ENCODE measurements at places on chromosomes 13 and 19.

GRCh38 chr19:18274781-18275356, 617 bp upstream of the IQCN start:
- no peak for DNase-seq

DNA sequence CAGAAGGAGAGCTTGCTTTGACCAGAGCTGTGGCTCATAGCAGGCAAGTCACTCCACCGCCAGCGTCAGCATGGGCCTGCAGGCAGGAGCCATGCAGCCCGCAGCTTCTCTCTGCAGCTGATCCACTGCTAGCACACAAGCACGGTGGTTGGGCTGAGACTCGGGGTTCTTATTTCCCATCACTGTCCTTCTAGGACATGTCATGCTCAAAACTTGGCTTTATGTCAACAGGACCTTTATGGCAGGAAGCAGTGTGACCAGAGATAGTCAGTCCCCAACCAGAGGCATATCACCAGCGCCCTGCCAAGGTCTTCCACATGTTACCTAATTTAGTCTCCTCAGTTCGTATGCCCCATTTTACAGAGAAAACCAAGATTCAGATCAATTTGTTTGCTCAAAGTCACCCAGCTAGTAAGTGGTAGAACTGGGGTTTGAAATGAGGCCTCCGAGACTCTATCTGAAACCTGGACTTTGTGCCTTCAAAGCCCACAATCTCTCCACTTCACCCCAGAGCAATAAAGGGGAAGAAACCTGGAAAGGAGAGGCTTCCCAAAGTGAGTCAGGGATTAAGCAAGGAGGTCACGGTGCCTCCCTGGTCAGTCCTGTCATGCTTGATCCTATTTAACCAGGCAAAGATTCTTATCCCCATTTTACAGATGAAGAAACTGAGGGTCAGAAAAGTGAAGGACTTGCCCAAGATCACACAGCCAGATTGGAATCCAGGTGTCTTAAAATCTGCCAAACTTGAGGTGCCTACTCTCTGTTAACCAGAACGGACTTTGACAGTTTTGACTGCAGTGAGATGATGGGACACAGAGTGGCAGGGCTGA, 5.1 kb downstream of the TMEM272 start:
- DNase-seq = no peak

DNA sequence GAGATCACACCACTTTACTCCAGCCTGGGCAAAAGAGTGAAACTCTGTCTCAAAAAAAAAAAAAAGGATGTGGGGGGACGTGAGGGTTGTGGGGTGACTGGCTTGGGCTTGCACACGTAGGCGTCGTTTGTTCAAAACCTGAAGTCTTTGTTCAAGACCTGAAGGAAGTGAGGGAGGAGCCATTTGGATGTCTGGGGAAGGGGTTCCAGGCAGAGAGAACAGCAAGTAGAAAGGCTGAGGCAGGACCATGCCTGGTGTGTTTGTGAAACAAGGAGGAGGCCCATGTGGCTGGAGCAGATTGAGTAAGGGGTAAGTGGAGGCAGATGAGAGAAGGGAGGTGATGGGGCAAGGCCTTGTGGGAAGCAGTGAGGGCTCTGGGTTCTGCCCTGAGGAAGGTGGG, 27.8 kb downstream of the PIN1 start:
- DNase-seq = no peak

GRCh38 chr13:41675306-41675705, 218.0 kb downstream of the RGCC start:
- DNase-seq = no peak

DNA sequence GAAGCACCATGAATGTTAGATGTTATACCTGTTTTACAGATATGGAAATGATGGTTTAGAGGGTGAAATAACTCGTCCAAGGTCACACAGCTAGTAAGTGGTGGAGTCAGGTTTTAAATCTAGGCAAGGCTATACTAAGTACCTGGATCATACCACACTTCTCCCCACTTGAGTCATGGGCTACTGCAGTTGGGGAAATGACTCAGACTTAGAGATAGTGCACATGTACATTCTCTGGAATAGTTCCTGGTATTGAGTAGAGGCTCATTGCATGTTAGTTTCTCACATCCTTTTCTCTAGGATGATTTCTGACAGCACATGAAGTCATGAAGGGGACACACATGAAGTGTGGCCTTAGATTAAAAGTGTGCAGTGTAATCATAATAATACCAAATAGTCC, 76.2 kb upstream of the TNFSF11 start:
- DNase-seq = peak; percentile 31

DNA sequence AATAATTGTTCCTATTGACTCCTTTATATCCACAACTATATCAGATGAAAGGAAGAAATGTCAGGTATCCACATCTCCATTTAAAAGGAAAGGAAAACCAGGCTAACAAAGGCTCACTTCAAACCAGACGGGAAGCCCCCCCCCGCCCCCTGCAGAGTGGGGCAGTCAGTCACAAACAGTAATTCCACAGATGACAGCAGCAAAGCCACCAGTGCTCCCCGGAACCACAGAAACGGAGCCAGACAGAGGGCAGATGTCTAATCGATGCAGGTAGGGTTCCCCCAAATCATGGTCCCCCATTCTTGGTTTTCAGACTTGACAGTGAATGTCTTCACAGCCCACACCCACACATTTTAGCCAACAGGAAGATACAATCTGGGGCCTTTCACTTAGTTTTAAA, 100.8 kb downstream of the STK24 start:
- no peak for DNase-seq

DNA sequence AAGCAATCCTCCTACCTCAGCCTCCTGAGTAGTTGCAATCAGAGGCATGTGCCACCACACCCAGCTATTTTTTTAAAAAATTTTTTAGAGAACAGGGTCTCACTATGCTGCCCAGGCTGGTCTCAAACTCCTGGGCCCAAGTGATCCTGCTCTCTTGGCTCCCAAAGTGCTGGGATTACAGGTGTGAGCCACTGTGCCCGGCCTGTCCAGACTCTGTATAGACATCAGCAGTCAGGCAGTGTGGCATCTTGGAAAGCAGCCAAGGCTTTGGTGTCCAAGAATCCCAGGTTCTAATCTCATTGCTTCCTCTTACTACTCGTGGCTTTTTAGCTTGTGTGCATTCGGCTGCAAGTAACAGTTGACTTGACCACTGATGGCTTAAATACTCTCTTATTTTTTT, 43.4 kb downstream of the BICRA start:
- no peak for DNase-seq

DNA sequence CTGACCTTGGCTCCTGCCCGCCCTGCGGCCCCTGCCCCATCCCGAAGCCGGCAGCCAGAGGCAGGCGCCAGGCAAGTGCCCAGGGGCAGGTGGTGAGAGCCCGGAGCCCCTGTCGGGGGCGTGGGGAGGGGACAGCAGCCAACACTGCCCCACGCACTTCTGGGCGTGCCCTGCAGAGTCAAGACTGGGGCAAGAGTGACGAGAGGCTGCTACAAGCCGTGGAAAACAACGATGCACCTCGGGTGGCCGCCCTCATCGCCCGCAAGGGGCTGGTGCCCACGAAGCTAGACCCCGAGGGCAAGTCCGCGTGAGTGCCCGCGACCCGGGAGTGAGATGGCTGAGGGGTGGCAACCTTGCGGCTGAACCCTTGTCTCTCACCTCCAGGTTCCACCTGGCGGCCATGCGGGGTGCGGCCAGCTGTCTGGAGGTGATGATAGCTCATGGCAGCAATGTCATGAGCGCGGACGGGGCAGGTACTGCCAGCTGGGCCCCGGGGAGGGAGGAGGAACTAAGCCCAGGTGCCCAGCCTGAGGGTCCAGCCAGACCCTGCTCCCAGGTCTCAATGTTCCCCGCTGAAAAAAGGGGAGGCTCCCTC, 17.3 kb downstream of the ANKRD24 start:
- DNase-seq = no peak

DNA sequence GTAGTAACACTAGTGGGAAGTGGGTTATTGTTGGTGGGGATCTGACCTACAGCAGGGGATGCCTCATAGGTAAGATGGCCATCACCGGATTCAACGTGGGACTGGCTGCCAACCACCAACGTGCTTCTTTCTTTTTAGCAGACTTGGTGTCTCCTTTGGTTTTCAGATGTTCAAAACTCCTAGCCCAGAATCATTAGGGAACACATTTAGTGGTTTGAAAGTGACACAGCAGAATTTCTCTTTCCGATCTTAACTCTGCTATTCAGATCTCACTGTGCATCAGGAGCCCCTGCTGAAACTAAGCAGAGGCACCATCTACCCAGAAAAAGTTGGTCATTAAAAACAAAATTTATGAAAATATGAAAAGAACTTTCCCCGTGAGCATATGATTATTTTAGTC, 36.7 kb upstream of the PCDH8 start:
- DNase-seq = no peak

DNA sequence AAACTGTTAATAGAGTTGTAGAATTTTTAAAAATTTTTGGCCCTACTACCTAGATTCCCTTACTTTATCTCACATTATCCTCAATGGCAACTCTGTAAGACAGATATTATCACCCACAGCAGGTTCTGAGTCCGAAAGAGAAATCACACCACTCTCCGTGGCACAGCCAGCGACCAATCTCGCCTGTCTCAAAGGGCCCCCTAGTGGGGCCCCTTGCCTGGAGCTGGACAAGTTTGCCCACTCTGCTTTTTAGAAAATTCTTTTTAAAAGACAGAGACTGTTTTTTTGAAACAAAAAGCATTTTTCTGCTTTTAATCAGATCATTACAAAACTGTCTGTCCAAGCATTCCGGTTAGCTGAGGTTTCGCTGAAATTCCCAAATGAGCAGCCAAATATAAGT, 21.7 kb downstream of the PHF11 start:
- DNase-seq = no peak

GRCh38 chr19:38317104-38317612, 1.4 kb upstream of the YIF1B start:
- no peak for DNase-seq

DNA sequence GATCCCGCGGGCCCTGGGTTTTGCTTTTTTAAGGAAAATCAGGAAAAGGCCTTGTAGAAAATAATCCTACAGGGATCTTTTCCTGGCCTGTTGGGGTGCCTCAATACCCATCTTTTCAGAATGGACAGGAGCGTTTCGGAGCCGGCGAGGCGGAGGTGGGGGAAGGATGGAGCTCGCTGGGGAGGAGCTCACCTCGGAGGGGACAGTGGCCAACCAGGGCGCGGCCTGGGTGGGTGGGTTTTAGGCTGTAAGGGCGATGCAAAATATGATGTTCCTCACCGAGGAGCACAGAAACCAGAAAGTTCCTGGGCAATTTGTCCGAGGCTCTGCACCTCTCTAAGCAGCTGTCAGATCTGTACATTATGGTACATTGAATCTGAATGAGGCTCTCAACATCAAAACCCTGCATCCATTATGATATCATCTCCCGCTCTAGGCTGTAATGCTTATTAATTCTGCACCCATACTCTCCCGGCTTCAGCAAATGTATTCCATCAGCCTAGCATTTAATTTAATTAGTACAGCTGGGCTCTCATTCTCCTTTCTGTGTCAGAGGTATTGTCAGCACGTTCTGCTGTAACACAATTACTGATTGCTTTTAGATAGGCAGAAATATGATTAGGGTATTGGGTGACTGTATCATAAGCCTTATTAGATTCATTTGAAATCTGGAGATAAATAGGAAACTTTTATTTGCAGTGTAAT, 90.3 kb upstream of the SOX1 start:
- DNase-seq = no peak

DNA sequence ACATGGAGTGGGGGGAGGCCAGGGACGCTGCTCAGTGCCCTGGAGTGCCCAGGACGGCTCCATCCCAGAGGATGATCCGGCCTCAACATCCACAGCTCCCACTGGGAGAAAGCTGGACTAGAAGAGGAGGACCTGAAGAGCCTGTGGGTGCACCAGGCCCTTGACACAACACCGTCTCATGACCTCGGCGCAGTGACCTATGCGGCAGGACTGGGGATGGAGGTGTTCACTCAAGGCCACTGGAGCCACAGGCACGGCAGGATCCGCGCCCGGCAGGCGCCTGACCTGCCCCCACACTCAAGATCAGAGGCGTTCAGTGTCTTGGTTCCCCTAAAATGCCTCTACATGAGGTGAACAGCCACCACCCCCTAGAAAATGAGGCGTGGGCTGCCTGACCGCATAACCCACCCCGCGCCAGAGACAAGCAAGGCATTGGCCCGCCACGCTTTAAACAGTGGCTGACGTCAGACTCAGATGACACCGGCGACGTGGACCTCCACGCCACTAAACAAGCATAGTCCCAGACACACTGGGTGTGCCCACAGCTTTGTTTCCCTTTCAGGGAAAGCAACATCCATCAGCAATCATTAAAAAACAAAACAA, 8.0 kb downstream of the SGTA start:
- no peak for DNase-seq

DNA sequence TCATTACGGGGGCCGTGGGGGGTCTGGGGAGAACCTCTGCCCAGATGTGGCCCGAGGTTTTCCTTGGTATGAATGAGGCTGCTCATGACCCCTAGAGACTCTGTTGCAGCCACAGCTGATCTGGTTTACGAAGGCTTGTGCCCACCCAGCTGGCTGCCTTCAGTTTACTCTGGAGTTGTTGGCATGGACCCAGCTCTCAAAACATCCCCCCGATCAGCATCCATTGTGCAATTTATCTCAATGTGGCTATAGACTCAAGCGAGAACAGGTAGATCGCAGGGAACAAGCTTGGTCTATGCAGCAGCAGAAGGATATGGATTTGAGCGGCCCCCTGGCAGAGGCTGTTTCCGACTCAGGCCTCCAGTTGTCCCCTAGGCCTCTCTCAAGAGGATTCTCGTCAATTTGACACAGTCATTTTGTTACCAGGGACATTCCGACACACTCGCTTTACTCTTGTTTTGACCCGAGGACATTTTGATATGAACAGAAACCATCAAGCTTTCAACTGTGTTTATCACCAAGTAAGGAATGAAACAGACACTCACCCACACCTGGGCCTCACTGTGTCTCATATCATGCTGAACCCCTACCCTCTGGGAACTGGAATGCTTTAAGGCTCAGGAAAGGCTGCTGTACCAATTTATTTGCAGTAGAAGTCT, 161.5 kb downstream of the KATNAL1 start:
- peak; percentile 23 for DNase-seq

DNA sequence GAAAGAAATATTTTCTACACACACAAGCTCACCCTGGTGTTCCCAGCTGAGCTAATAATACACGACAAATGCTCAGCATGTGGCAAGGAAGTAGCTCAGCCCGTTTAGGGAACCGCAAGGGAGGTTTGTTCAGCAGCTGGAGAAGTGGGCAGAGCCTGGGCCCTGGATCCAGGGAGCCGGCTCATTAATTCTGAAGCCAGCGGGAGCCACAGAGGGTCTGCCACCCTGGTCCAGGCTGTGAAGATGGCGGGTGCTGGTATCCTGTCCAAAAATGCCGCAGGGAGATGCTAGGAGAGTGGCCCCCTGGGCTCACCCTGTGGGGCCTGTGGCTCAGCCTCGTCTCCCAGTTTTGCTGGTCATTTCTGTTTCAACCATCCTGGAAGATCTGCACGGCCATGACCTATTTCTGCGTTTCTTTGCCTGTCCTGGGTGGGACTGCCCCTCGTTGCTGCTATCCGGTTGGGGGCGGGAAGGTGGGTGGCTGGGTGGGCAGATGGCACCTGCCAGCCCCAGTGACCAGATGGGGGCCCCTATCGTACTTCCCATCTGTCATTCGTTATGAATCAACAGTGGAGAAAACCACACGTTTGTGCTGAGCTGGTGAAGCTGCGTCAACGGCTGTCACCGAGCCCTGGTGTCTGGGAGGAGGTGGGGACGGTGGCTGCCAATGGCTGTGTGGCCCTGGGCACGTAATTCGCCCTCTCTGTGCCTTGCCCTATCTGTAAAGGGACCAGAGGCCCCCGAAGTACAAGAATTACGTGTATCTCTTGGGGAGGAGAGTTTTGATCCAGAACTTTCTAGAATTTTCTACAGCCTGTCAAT, 2.7 kb upstream of the GNA15 start:
- DNase-seq = peak; percentile 78

Data from stimulated activated naive B cell treated with anti-CD40 and anti-IgM and Interleukin-4, amounts not matched to agents 10 μg/mL and 1 μg/mL and 100 μg/mL, for 72 hours (primary cell).